Activated naive CD8-positive, alpha-beta T cell treated with anti-CD3 and anti-CD28 coated beads for 36 hours (primary cell): ENCODE measurements at places on chromosomes 4 and X.

DNA sequence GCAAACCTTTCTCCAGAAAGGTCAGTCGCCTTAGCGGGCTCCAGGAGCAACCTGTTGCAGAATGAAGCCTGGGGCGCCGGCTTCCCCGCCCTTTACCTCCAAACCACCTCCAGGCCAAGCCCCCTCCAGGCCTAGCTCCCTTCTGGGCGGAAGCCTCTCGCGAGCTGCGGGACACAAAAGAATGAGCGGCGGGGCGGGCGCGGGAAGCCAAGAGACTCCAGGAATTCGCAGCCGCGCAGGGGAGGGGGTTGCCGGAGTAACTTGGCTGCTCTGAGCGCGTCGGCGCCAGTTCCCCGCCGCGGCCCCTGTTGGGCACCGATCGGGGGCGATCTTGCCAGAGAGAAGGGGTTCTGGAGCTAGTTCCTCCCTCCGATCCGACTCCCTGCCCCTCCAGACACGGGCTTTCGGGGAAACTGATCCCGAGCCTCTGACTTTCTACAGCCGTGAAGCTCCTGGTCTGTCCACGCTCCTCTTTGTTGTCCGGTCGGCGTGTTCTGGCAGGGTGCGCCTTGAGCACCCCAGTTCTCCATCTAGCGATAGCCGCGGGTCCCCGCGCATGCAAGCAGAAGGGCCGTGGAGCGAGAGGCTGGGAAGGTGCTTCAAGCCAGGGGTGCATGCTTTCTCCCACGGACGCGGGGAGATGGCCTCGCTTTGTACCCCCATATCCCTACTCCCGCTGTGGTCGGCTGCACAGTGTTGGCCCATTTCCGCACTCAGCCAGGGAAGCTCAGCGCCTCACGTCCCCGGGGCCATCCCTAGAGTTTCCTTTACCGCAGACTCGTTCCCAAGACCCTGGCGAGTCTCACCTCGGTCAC is 1.2 kb downstream of the PROM1 start:
- peak; percentile 23 for DNase-seq

GRCh38 chrX:73977542-73978169 is 326.3 kb upstream of the ZCCHC13 start:
- DNase-seq: no peak

DNA sequence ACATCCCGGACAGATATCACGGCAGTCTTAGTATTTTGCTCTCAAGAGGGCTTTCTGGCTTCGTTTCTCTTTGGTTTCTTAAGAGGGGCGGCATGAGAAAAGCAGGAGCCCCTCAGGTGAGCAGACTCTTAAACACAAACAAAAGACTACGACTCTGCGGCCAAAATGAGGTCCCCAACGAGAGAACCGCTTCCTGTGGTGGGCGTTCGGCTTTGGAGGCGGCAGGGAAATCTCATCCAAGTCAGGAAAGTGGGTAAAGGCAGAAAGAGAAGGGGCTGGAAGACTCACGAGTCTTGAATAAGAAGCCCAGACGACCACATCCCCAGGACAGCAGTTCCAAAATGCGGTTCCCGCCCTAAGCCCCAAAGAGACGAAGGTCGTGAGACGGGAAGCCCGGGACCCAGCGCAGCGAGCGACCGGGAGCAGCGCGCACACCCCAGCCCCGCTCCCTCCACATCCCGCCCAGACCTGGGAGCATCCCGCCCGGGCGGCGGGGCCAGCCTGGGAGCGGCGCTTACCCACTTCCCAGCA is 409 bp downstream of the UGDH start:
- peak; percentile 51 for DNase-seq

DNA sequence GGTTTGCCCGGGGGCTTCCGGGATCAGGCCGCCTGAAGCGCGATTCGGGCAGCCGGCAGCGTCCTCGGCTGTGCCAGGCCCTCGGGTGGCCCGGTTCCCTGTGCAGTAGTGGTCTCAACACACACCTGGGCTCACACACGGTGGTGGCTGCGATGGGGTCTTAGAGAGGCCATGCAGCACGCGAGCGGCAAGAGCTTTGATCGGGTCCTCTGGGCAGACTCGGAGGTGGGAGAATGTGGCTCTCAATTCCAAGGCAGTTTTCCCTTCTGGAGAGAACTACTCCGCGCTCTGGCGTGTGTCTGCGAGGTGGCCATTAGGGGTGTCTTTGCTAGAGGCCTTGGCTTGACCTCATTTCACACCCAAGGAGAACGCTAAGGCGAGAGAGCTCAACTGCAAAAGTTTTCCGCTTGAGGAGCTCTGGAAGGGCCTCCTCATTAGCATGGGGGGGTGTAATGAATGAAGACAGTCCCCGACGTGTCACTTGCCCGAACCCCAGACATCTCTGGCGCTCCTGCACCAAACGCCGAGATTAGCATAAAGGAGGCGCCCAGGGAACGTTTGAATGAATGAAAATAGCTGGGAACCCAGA is 771 bp upstream of the RBPJ start:
- DNase-seq: peak; percentile 58

DNA sequence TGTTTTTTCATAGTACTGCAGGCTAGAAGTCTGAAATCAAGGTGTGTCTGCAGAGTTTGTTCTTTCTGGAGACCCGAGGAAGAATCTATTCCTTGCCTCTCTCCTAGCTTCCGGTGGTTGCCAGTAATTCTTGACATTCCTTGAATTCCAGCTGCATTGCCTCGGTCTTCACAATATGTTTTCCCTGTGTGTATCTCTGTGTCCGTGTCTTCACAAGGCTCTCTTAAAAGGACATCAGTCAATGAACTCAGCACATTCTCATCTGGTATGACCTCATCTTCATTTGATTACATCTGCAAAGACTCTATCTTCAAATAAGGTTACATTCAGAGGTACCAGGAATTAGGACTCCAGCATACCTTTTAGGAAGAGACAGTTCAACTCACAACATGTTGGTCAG is 163.4 kb downstream of the BANK1 start:
- no peak for DNase-seq

DNA sequence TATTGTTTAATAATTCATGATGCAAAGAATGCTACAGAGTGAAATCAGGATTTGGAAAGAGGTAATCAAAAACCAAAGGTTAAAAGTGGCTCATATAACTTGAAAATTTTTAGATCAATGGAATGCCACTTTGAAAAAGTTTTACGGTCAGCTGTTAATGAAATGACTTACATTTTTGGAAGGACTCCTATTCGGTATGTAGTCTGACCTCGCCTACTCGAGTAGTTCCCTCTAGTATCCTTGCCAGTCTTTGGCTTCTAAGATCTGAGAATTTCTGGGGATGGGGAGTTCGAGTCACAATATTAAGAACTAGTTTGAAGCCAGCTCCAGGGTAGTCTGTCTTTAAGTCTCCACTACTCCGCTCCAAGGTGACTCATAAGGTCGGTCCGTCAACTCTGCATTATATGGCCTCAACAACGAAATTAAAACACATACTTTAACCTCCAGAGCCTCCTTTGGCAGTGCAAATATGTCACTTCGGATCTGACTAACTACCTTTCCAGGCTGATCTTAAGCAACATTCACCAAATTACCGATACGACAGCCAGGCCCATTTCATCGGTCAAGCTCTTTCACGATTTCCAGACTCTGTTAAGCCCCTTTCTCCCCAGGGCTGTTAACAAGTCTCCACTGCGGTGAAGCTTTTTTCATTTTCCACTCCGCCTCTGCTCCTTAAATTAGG is 733 bp upstream of the NAA15 start:
- no peak for DNase-seq

DNA sequence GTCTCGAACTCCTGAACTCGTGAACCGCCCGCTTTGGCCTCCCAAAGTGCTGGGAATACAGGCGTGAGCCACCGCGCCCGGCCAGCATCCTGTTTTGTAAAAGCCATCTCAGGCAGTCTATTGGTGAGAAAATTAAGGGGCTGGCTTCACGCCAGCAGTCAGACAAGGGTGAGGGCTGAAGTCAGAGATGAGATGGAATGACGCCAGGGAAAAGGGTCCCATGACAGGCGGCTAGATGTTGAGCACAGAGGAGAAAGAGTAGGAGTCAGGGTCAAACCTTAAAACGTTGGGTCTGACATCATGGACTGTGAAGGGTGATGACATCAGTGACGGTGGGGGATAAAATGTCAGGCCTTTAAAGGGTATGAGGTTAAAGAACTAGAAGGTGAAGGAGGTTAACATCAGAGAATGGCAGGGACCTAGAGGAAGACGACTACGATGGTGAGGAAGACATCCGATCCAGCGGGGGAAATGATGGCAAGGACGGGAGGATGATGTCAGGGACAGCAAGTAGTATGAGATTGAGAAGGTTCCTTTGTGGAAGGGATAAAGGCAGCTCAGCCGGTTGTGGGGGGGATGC is 504 bp upstream of the RBM3 start:
- no peak for DNase-seq

DNA sequence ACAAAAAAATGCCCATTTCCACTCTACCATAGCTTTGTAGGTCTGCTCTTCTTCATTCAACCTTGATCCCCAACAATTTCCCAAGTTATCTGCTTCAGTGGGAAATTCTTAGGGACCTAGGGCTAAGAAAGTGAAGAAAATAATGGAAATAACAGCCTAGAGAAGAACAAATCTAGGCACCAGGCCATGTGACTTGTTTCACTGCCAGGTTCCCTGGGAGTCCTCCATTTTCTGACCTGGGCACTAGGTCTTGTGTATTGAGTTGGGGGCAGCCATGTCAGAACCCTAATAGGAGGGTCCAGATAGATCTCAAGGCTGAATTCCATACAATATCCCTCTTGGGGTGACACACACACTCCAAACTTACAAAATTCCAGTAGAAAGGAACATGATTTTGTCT is 194.6 kb upstream of the STK26 start:
- DNase-seq: no peak

GRCh38 chrX:1181170-1181569 is 31.3 kb downstream of the CRLF2 start:
- DNase-seq: no peak

DNA sequence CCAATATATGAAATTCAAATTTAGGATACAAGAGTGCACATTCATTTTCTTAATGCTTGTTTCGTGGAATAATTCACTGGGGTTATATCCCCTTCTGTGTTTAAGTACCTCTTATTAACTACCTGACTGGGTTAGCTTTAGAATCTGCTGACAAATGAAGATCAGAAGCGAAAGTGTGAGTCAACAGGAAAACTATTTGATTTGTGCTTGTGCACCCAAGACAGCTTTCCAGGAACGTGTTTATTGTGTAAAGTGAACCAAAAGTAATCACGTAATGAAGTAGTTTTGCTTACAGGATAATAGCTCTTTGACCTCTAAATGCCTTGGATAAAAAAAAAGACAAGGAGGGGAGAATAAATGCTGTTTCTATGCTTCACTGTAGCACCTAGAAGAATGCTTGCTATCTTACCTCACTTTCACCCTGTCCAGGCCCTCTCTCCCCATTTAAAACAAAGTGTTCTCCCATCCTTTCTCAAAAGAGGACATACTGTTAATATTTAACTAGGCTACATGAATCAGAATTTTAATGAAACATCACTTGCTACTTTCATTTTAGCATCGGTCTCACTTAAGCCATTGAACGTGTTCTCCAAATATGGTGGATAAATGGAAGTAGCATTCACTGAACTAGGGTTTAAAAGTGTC is 141.9 kb downstream of the THOC2 start:
- DNase-seq: no peak

DNA sequence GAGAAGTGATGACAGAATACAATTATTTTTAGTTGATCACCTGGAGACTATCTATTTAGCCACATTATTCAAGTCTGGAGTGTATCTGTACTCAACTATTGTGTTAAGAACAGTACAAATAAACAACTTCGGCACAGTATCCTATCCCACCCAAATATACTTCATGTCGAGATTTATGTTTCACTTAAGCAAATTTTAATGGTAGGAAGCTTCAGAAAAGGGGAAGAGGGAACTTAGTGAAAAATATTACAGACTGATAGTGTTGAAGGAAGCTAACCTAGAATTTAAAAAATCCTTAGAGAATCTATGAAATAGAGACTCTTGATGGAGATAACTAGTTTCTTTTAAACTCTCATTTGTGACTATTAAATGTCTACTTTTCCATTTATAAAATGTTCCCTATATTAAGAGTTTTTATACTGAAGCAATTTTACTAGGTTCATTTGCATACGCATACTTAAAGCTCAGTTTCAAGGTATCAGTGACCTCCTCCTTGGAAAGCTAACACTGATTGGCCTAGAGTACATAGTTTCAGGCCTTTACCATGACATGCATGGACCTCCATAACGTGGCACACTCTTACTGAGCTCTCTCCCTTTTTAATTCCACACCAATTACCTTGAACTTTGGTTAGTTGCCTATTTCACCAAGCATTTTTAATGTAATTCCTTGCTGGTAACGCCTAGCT is 197.7 kb downstream of the CAMK2D start:
- no peak for DNase-seq

GRCh38 chr4:85756938-85757337 is 282.0 kb downstream of the ARHGAP24 start:
- DNase-seq: no peak

GRCh38 chr4:174120446-174121295 is 162.8 kb downstream of the FBXO8 start:
- no peak for DNase-seq

DNA sequence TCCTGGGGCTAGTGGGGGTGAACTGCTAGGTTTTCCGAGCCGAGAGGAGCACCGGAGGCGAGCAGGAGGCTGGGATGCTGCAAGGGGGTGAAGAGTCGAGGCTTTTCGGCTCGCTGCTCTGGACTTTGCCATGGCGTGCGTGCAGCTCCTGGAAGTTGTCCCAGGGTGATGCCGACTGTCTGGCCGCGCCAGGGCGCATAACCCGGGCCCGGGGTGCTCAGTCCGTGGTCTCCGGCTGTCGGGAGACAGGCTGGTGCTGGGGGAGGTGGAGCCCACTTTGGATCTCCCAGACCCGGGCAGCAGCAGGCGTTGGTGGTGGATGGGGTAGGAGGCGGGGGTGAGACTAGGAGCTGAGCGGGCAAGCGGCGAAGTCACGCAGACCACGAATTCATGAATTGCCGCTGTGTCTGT is 793 bp downstream of the GRIA3 start:
- no peak for DNase-seq

- DNase-seq: no peak
Observed at GRCh38 chr4:6565691-6566390, 9.1 kb upstream of the MAN2B2 start.

DNA sequence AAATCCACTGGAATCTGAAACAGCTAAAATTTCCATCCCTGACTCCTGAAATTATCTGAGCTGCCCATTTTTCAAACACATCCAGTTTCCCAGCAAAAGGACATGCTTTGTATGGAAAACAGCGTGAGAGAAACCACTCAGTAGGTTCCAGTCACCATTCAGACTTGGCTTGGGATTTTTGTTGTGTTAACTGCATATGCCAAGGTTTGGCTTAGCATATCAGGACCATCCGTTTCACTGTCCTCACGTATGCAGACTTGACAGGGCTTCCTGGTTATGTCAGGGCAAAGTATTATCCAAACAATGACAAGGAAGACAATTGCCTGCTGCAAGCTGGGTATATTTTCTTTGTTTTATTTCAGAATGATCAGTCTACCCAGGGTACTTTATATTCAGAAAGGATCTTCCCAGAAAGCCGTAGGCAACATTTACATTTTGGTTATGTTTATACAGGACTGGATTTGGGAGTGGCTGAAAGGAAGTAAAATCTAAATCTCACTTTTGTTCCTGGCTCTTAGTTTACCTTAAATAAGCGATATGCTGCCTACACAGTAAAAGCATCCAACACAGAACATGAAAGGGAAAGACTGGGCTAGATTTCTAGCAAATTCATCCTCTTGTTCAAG is 41.3 kb upstream of the CCKAR start:
- DNase-seq: no peak

- no peak for DNase-seq
Observed at GRCh38 chr4:104964410-104965175, 182.1 kb upstream of the TET2 start.

- DNase-seq: no peak
Observed at GRCh38 chr4:128394778-128395177, 107.2 kb upstream of the PGRMC2 start.
